Esophagus squamous epithelium (tissue), 5 donors: ENCODE measurements at places on chromosomes 12 and 14.

- DNase-seq: no peak
Measured at GRCh38 chr14:51868405-51868804, 8.0 kb downstream of the GNG2 start.

- no peak for DNase-seq
Measured at GRCh38 chr14:96573473-96574100, 71.4 kb downstream of the PAPOLA start.

- no peak for DNase-seq
Measured at GRCh38 chr14:70359076-70359424, 433 bp downstream of the COX16 start.

- DNase-seq: no peak
Measured at GRCh38 chr12:110282956-110283817, 2.1 kb downstream of the ATP2A2 start.

DNA sequence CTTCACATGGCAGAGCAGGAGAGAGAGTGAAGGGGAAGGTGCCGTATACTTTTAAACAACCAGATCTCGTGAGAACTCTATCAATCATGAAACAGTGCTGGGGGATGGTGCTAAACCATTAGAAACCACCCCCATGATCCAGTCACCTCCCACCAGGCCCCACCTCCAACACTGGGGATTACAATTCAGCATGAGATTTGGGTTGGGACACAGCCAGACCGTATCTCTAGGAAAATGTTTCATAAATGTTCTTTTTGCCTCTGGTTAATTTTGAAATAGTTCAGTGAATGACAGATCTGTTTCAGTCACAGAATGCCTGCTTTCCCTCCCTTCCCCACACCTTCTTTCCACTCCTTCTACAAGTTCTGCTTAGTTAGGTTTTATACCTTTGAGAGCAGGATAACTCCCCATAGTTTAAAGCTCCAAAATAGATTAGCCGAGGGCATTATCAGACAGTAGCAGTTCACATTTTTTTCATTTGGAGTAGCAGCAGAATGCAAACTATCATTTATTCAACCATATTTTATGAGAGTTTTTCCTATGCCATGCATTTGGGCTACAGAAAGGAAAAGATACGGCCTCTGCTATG is 27.1 kb downstream of the PELI2 start:
- no peak for DNase-seq

- DNase-seq: no peak
Measured at GRCh38 chr12:15196678-15197505, 24.3 kb downstream of the RERG start.

DNA sequence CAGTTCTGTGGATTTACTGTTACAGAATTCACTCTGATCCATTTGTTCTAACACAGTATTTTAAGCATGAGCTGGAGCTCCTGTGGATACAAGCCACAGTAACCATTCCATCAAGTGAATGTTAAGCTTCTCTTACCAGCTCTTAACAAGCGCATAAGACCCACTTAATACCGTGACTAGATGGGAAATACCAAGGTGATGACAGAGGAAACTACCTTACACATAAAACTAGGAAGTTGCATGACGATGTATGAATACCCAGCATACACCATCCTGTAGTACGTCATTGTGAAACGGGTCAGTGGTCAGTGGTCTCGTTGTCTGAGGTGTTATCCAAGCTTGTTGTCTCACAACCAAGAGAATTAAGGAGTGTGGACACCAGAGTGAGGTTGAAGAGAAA is 2.0 kb upstream of the GALC start:
- DNase-seq: no peak
